ENCODE measurements at places on chromosomes 1 and 21. TPM values are rescaled to one million over a fixed set of nuclear protein-coding genes. Genes with fewer than 3 reads are reported as not detected.
A peak's percentile ranks its signal among the peaks of the same experiment; 100 is the strongest.

The NUAK2 gene
- 0.20 TPM for polyA plus RNA-seq

The FHAD1 gene
- polyA plus RNA-seq = not detected

The FALEC gene
- 0.39 TPM for polyA plus RNA-seq

The CTSK gene
- 4.5 TPM for polyA plus RNA-seq

The CRP gene
- 0.05 TPM for polyA plus RNA-seq

The RNU1-2 gene
- not detected for polyA plus RNA-seq

The GIPC2 gene
- 1.0 TPM for polyA plus RNA-seq

The CRYBG2 gene
- not detected for polyA plus RNA-seq

The PTCH2 gene
- 0.55 TPM for polyA plus RNA-seq

The COL24A1 gene
- polyA plus RNA-seq = 0.05 TPM

The OR2L2 gene
- not detected for polyA plus RNA-seq

The HSD11B1 gene
- 2.0 TPM for polyA plus RNA-seq

The RPAP2 gene
- polyA plus RNA-seq = 10.9 TPM

The TNFAIP8L2 gene
- 1.1 TPM for polyA plus RNA-seq

GRCh38 chr1:67708606-67709005, 23.6 kb downstream of the GADD45A start:
- DNase-seq = peak; percentile 24

DNA sequence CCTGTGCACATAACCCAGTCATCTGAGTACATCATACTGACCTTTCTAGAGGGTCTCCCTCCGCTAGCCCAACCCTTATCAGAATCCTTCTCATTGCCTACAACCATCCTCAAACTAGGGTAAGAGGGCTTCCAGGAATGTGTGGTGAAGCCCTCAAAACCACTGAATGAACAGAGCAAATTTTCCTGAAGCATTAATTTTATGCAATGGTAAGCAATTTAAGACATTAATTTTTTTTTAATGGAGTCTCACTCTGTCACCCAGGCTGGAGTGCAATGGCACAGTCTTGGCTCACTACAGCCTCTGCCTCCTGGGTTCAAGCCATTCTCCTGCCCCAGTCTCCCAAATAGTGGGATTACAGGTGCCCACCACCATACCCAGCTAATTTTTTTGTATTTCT, 86.1 kb upstream of the ZNF281 start:
- DNase-seq = no peak

- no peak for DNase-seq
These were observed 27.5 kb downstream of the FRRS1 start for GRCh38 chr1:99738858-99739465.

GRCh38 chr21:37751268-37751975, 164.8 kb downstream of the KCNJ6 start:
- no peak for DNase-seq

GRCh38 chr21:33734818-33735217, 92.5 kb downstream of the ITSN1 start:
- DNase-seq = no peak

DNA sequence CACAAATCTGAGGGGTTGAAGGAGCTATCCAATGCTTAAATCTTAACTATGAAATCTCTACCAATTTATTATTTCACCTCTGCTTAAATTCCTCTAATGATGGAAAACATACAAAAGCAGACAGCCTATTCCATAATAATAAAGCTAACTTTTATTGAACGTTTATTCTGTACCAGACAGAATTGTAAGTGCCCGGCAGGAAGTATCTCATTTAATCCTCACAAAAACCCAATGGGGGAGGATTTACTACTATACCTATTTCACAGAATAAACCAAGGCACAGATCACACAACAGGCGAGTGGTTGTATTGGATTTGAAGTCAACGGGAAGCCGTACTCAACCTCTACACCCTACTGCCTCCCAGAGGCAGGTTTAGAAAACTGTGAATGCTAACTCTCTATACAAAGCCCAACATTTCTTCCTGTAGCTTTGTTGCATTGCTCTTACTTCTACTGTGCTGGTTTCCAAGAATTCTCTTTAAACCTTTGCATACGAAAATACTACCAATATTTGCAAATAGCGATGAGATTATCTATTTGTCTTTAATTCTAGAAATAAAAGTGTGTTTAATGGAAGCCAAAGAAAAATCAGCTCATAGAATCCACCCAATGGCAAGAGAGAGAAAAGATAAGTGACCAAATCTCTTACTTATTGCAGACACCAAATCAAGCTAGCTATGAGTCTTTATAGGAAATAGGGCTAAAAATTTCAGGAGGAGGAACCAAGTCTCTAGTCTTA, 33.5 kb upstream of the C1orf53 start:
- no peak for DNase-seq

- DNase-seq = peak; percentile 42
These were observed 196.5 kb downstream of the DYRK1A start for GRCh38 chr21:37562920-37563640.

DNA sequence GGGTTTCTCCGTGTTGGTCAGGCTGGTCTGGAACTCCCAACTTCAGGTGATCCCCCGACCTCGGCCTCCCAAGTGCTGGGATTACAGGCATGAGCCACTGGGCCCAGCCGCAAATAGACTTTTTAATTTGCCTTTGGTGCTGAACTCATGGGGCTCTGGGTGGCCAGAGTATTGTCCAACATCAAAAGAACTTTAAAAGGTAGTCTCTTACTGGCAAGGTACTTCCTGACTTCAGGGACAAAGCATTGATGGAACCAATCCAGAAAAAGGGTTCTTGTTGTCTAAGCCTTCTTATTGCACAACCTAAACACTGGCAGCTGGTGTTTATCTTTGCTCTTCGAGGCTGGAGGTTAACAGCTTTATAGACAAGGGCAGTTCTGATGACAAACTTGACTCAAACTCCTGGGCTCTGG, 3.8 kb upstream of the KTI12 start:
- no peak for DNase-seq

GRCh38 chr1:22236166-22236565, 93.3 kb upstream of the WNT4 start:
- DNase-seq = no peak

- DNase-seq = no peak
These were observed 35.3 kb upstream of the DIRAS3 start for GRCh38 chr1:68085752-68086151.

DNA sequence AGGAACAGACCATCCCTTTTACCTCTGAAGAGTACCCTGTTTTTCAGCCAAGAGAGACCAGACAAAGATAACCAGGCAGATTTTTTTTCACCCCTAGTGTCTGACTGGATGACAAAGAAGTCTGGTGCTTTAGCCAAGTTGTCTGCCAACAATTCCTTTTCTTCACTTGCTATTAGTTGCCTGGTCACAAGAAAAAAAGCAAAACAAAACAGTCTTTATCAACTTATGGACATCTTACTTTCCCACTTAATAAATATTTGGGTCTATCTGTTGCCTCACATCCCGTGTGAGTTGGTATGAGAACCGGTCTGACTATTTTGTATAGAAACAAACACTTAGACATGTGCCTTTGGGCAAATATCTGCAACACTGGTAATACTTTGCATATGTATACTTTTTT, 662.9 kb downstream of the PLPP3 start:
- no peak for DNase-seq

DNA sequence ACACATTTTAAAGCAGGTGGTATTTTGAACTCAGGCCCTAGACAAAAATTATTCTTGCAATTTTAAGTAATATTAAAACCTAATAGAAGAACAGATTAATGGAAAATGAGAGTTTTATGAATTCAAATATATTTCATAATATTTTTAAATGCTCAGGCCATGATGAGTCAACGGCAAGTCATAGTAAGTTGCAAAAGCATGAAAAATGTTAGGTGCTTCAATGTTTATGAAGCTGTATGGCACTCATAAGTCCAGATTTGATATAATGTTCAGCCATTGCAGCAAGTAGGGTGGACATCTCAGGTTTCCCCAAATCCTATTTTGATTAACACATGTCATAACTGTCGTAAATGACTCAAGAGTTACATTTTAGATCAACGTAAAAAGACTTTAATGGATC, 112.6 kb downstream of the GRIK1 start:
- no peak for DNase-seq

GRCh38 chr21:31331231-31331630, 12.8 kb downstream of the TIAM1 start:
- no peak for DNase-seq
